Globus pallidus (tissue), 1 donor: ENCODE measurements at places on chromosomes 16 and 17.

DNA sequence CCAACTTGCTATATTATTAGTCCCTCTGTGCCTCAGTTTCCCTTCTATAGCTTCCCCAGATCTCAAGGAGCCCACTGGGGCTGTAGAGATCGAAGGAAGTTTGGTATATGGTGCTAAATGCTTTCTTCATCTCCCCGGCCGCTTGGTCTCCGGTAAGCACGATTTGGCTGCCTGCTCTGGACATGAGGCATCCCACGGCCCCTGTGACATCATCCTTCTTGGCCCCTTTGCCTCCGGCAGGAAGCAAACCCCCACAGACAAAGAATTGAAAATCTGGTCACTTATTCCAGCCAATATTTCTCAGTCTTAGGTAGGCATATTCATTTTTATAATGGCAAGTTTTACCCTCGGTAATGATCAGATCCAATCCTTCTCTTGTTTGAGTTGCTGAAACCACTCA, 65.8 kb downstream of the WSCD1 start:
- no peak for DNase-seq

DNA sequence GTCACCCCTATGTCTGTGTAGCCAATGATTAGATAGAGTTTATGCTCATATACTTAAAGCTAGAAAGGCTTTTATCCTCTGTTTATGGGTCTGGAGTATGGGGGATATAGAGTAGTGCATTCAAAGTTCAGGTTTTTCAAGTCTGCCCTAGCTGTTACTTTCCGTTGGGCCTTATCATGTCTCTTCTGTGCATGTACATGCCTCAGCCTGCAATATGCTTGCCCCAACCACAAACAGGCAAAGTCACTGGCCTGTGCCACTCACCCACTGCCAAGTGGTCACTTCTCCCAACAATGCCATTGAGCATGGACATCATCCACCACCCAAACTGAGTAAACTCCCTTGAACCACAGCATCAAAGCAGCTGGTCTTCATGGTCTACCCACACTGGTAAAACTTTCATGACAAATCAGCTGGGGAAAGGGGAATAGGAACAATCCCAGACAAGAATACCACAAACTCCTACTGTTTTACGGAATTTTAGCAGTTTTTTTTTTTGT, 70.3 kb upstream of the C17orf78 start:
- no peak for DNase-seq

GRCh38 chr17:44995436-44996001, 27.4 kb upstream of the C1QL1 start:
- DNase-seq = no peak

GRCh38 chr17:78272181-78272913, 40.9 kb downstream of the TMEM235 start:
- no peak for DNase-seq

- no peak for DNase-seq
Observed at GRCh38 chr17:52159246-52160135, 977 bp upstream of the CA10 start.

- DNase-seq = peak; percentile 25
Observed at GRCh38 chr17:67139784-67140665, 95.7 kb downstream of the CACNG1 start.

DNA sequence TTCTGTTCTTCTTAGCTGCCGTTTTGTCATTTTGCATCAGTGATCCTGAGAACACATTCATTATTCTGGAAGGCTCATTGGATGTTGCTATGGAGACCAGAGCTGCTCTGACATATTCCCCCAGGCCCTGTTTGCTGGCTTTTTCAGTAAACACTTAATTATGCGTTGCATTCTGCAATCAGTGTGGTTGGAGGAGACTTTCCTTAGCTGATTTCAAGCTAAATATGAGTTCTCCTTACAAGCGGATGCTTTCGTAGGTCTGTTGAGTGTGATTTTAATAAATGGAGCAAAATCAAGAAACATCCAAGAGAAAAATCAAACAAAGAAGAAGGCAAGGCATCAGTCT, 38.2 kb upstream of the NUDT7 start:
- peak; percentile 5 for DNase-seq

- DNase-seq = no peak
Observed at GRCh38 chr17:46876353-46876887, 25.0 kb downstream of the WNT9B start.

GRCh38 chr17:14299280-14300141, 1.4 kb upstream of the HS3ST3B1 start:
- DNase-seq = no peak

DNA sequence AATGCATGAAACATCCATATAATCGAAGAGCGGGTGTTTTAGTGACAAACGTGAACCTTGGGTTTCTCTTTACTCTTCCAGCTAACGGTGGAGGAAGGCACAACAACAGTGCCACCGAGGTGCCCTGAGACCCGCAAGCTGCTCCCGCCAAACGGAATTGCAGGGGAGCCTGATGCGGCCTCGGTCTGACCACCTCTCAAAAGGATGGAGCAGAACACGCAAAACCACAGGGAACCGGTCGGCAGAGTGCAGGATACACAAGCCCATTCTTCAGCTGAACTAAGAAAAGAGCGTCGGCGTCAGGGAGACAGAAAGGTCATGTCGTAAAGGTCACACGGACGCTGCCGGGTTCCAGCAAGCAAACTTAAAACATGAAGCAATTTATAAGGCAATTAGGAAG, 109.5 kb upstream of the ZNF750 start:
- no peak for DNase-seq

DNA sequence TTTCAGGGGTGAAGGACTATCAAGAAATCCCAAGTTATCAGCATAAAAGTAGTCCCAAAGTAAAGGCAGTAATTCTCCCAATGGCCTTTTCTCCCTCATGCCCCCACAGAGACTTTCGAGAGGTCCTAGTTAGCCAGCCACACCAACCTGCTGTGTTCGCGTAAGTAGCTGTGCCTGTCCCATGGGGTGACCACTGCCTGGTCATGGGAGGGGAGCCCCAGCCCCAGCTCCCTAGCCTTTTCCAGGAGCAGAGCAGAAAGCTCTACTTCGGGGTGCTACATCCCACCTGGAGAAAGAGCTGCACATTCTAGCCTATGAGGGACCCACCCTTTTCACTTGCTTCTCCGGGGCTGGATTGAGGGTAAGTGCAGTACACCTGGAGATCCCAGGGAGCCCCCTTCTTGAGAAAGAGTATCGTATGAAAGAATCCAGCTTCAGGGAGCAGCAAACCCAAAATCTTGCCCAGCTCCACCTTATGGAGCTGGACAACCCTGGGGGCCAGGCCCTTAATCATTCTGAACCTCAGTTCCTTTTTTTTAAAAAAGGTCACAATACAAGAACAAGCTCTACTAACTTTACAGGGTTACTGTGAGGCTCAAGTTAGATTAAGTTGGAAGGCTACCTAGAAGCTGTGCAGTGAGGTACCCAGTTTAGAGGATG, 8.6 kb upstream of the SOST start:
- no peak for DNase-seq
